ENCODE measurements at places on chromosomes 7 and 10. TPM values are rescaled to one million over a fixed set of nuclear protein-coding genes. Genes with fewer than 3 reads are reported as not detected.

DPYSL4 gene
- total RNA-seq: 1.0 TPM

HOXA2 gene
- under 0.01 TPM for total RNA-seq

ADAMTS14 gene
- 5.7 TPM for total RNA-seq

RBP3 gene
- not detected for total RNA-seq

MAP3K8 gene
- 16.7 TPM for total RNA-seq

ZNF783 gene
- total RNA-seq: 8.9 TPM

CDCA7L gene
- 19.8 TPM for total RNA-seq

TMEM184A gene
- total RNA-seq: not detected

Measured in skeletal muscle tissue (tissue), 5 donors.